Endothelial cell of umbilical vein (primary cell): ENCODE measurements at places on chromosomes 3 and 15.

GRCh38 chr3:136247436-136247835 lies 2.7 kb upstream of the PCCB start:
- no peak for DNase-seq
- no peaks in the 10 kb centered on the region for H3K27me3 ChIP-seq
- H3K4me1 ChIP-seq, result peaks cover 8% of the 10 kb centered on the region
- no peak overlapping the region for H3K27ac ChIP-seq
- no peak overlapping the region for H3K4me3 ChIP-seq

DNA sequence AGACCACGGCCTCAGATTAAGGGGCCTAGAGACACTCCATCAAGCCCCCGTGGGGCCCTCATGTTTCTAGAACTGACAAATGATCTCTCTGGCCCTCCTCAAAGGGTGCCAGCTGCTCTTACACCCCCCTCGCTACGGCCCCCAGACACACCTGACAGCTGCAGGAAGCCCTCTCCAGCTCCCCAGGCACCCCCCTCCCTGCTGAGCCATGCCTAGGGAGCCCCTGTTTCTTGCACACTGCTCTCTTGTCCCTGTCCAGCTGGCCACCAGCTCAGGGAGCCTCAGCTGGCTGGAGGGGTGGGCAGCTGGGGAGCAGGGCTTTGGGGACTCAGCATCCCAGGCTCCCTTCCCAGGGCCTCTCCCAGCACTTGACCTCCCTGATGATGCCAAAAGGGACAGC lies 14.8 kb downstream of the TNK2 start:
- peak overlapping the region; percentile 53 for H3K27ac ChIP-seq
- no peaks in the 10 kb centered on the region for H3K36me3 ChIP-seq
- peaks cover 45% of the 10 kb centered on the region for H3K4me1 ChIP-seq
- no peak for DNase-seq
- no peaks in the 10 kb centered on the region for H3K27me3 ChIP-seq

- H3K4me3 ChIP-seq, result peak overlapping the region; percentile 0
- DNase-seq, result peak; percentile 76
- no peaks in the 10 kb centered on the region for H3K36me3 ChIP-seq
- H3K27ac ChIP-seq, result no peak overlapping the region
Observed at GRCh38 chr15:68256675-68257450, 20.7 kb upstream of the FEM1B start.

GRCh38 chr3:28590216-28590615 lies 241.6 kb upstream of the AZI2 start:
- H3K36me3 ChIP-seq, result no peaks in the 10 kb centered on the region
- H3K27ac ChIP-seq, result no peak overlapping the region
- no peaks in the 10 kb centered on the region for H3K4me1 ChIP-seq

- H3K36me3 ChIP-seq, result no peaks in the 10 kb centered on the region
- no peak overlapping the region for H3K4me3 ChIP-seq
- H3K4me1 ChIP-seq, result no peaks in the 10 kb centered on the region
Observed at GRCh38 chr15:72306211-72306785, 13.7 kb downstream of the CELF6 start.

DNA sequence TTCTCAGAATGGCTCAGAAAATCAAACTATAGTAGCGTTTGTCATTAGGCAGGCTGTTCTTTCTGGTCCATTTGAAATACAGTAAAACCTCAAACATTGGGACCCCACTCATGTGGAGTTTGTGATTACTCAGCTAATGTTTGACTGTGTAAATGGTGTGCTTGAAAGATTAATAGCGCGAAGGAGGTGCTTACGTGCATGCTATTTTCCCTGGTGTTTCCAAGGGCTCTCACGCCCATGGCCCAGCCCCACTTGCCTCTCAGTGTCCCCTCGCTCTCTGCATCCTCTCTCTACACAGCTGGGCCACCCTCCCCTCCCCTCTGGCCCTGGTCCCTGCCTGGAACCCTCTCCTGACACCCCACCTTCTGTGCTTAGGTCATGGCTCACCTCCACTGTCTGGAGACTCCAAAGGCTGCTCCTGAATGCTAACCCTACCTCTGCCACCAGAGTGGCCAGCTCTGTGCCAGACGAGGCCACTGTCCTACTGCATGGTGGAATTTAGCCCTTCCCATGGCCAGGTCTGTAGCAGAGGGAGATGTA lies 194.2 kb downstream of the PLCL2 start:
- DNase-seq, result no peak
- H3K36me3 ChIP-seq, result no peaks in the 10 kb centered on the region
- H3K27me3 ChIP-seq, result no peaks in the 10 kb centered on the region
- no peak overlapping the region for H3K4me3 ChIP-seq

- DNase-seq, result no peak
- H3K27ac ChIP-seq, result no peak overlapping the region
- H3K4me1 ChIP-seq, result peaks cover 33% of the 10 kb centered on the region
- H3K4me3 ChIP-seq, result no peak overlapping the region
Observed at GRCh38 chr3:45599424-45599886, 4.9 kb downstream of the LIMD1 start.

- no peak overlapping the region for H3K27ac ChIP-seq
- H3K4me3 ChIP-seq, result no peak overlapping the region
- H3K4me1 ChIP-seq, result no peaks in the 10 kb centered on the region
Observed at GRCh38 chr3:148852271-148852992, 12.7 kb upstream of the CPA3 start.

- H3K27me3 ChIP-seq, result peaks cover 26% of the 10 kb centered on the region
- H3K36me3 ChIP-seq, result no peaks in the 10 kb centered on the region
- no peak overlapping the region for H3K4me3 ChIP-seq
- H3K4me1 ChIP-seq, result no peaks in the 10 kb centered on the region
Observed at GRCh38 chr3:30790150-30790549, 104.3 kb downstream of the GADL1 start.

GRCh38 chr3:141093397-141093796 lies 42.2 kb downstream of the SPSB4 start:
- no peaks in the 10 kb centered on the region for H3K27me3 ChIP-seq
- H3K36me3 ChIP-seq, result no peaks in the 10 kb centered on the region
- DNase-seq, result no peak
- H3K4me1 ChIP-seq, result no peaks in the 10 kb centered on the region
